Testis (tissue), 5 donors: ENCODE measurements at places on chromosomes 11 and 22. TPM values are rescaled to one million over a fixed set of nuclear protein-coding genes. Genes with fewer than 3 reads are reported as not detected.

DNA sequence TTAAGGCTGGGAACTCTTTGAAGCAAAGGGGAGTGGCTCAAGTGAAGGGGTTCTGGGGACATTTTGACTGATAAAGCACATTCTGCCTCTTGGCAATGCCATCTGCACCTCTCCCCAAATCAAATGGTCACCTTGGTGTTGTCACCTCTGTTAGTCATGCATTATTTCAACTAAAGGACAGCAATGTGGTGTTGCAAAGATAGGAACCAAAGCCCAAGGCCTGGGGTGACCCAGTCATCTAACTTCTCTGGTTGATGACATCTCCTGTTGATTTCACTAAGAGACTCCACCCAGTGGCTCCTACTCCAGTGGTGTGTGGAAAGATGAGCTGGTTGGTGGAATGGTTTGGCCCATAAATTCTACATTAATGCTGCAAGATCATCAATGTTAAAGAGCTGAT is 7.8 kb upstream of the MS4A1 start:
- no peak overlapping the region for H3K4me3 ChIP-seq
- no peaks in the 10 kb centered on the region for H3K4me1 ChIP-seq

OR8G5 gene
- total RNA-seq: 4.5 TPM

THY1 gene
- 30.0 TPM for total RNA-seq

GRCh38 chr11:587978-588380 is 11.7 kb downstream of the PHRF1 start:
- H3K36me3 ChIP-seq: no peaks in the 10 kb centered on the region
- DNase-seq: no peak
- H3K27ac ChIP-seq: no peak overlapping the region
- no peak overlapping the region for H3K4me3 ChIP-seq

TMEM191C gene
- 54.4 TPM for total RNA-seq

- H3K27ac ChIP-seq: no peak overlapping the region
- no peaks in the 10 kb centered on the region for H3K4me1 ChIP-seq
- no peaks in the 10 kb centered on the region for H3K27me3 ChIP-seq
- DNase-seq: no peak
These were observed 8.3 kb downstream of the CD44 start for GRCh38 chr11:35147235-35147634.

DNA sequence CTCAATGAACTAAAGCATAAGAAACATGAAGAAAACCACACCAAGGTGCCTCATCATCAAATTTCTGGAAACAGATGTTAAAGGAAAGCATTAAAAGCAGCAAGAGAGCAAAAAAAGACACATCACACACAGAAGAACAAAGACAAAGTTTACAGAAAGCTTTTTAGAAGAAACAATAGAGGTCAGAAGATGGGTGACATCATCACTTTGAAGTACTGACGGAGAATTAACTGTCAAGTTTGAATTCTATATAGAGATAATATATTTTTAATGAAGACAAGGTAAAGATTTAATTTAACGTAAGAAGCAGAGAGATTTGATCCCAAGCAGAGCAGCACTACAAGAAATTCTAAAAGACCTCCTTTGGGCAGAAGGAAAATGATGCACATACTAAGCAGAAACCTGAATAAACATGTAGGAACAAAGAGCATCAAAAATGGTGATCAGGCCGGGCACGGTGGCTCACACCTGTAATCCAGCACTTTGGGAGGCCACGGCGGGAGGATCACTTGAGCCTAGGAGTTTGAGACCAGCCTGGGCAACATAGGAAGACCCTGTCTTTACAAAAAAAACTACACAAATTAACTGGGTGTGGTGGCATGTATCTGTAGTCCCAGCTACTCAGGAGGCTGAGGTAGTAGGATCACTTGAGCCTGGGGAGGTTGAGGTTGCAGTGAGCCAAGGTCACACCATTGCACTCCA is 63.3 kb upstream of the RTL6 start:
- H3K27ac ChIP-seq: no peak overlapping the region
- no peaks in the 10 kb centered on the region for H3K4me1 ChIP-seq

CCDC88B gene
- total RNA-seq: 16.6 TPM

GRCh38 chr11:68454767-68455166 is 5.8 kb upstream of the PPP6R3 start:
- no peak overlapping the region for H3K4me3 ChIP-seq
- H3K27me3 ChIP-seq: no peaks in the 10 kb centered on the region
- no peak for DNase-seq
- no peaks in the 10 kb centered on the region for H3K36me3 ChIP-seq
- H3K27ac ChIP-seq: no peak overlapping the region

SHISAL1 gene
- total RNA-seq: 3.9 TPM

DNA sequence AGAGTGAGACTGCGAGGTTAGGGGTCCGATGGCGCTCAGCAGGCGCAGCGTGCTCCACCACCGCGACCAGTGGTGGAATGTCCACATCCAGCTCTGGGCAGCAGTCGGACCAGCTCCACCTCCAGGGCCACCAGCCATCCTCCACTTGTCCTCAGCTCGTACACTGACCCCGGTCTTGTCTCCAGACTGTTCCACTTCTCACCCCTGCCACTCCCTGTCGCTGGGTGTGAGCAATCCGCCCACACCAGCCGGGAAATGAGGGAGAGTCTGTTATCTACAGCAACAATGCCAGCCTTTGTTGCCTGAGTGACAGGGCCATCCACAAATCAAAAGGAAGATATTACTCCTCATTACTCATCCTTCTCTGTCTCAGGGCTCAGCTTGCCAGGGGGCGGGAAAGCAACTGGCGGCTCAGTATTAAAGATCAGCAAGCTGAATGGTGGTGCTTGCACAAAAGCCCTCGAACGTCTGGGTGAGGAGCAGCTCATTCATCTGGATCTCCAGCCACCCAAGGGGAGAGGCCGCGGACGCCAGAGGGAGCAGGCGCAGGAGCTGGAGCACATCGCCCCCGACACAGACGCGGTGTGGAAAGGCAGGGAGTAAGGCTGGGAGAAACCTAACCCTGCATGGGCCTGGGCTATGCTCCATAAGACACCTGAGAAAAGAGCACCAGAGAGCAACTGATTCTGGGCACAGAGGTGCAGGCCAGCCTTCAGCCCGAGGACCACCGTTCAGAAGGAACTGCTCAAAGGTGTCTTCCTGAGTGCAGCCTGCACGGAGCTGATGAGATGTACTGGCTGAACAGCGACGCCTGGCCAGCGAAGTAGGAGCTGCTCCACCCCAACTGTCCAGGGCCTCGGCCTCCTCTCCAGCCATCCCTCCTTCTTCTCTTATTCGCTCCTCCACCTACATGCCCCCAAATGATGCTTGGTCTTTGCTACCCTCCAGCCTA is 21.9 kb downstream of the IGSF9B start:
- H3K27me3 ChIP-seq: no peaks in the 10 kb centered on the region
- no peak overlapping the region for H3K4me3 ChIP-seq

DNA sequence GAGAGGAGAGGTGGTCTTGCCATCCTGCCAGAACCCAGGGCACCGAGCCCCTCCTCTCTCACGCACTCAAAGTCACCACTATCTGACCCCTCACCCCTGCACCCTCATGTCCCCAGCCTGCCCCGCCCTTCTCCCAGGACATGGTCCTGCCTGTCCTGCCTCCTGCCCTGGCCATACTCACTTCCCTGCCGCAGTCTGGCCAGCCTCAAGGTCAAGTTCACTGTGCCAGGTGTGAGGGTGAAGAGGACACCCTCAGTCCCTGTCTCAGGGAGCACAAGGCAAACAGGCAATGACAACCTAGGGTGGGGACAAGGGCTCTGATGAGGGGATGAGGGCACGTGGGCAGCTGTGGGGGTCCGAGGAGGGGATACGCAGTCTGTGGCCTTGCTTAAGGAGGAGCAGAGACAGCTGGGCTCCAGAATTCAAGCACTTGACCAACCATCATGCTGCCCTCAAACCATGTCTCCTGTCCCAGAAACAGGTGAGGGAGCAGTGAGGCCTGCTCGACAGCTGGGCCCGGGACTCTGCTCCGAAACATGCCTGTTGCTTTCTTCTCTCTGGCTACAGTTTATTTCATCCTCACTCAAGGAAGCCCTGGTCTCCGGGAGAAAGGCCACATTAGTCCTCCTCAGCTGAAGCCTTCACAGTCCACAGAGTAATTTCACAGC is 36.6 kb downstream of the PDGFB start:
- DNase-seq: no peak
- H3K27ac ChIP-seq: no peak overlapping the region

DNA sequence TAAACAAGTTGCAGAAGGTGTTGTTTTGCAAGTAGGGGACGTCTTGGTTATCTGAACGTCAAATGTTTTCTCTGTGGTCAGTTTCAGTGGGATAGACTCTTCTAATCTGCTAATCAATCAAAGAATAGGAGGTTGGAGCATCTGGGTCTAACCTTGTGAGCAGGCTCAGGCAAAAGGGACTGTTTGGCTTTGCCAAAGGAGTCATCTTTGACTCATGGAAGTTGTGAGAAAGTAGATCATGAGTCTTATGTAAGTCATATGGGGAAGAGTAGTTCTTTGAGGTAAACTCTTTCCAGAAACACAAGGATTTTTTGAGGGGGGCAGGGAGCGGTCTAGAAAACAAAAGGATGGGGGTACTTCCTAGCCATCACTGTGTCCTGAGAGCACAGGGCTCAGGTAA is 27.1 kb upstream of the TOP3B start:
- no peaks in the 10 kb centered on the region for H3K36me3 ChIP-seq
- DNase-seq: no peak
- H3K27ac ChIP-seq: no peak overlapping the region
- H3K4me3 ChIP-seq: no peak overlapping the region
- no peaks in the 10 kb centered on the region for H3K27me3 ChIP-seq

DEPDC7 gene
- 14.9 TPM for total RNA-seq
